ENCODE measurements at places on chromosomes 4 and X.

- DNase-seq: no peak
Measured at GRCh38 chr4:26715636-26716242, 131.9 kb downstream of the TBC1D19 start.

DNA sequence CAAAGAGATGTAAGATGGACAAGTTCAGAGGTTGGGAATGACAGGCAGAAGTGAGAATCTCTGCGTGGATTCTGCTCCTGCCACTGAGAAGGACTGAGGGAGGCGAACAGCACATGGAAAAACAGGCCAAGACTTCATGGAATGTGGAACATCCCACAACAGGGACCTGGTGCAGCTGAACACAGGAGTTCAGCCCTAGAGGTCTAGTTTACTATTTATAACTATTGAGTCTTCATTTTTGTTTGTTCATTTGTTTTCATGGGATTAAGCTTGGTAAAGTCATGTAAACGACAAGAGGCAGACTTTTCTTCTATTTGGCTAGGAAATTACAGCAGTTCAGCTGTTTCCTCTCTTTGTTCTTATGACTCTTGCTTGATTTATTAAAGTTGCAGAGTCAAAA, 234.5 kb downstream of the MAML3 start:
- no peak for DNase-seq

DNA sequence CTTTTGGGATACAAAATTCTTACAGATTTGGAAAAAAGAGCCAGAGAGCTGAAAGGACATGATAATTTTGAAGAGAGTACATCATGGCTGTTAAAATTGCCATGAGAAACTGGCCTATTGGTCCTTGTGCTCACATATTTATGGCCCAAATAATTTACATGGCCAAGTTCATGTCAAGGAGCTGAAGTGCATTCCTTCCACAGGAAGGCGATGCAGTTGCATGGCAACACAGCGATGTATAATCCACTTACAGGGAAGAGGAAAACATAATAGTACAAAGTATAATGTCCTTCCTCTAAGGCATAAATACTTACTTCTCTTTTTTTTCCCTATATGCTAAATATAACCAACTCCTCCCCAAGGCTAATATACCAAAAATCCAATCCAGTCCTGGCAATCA, 914.5 kb upstream of the AGA start:
- no peak for DNase-seq

DNA sequence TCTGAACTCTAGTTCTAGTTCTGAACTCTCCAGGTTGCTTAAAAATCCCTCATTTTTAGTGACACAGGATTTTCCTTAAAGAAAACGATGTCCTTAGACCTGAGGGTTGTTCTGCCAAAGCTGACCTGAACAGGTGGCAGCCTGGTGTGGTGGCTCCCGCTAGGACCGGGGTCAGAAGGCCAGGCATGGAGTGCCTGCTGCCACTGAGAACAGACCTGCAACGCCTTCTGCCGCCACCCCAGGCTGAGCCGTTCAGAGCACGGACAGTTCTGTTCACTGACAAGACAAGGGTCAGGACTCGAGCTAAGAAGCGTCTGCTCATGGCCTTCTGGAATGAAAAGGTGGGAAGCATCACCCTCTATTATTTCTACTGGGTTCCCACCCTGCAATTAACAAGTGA, 15.8 kb downstream of the DCTD start:
- no peak for DNase-seq

DNA sequence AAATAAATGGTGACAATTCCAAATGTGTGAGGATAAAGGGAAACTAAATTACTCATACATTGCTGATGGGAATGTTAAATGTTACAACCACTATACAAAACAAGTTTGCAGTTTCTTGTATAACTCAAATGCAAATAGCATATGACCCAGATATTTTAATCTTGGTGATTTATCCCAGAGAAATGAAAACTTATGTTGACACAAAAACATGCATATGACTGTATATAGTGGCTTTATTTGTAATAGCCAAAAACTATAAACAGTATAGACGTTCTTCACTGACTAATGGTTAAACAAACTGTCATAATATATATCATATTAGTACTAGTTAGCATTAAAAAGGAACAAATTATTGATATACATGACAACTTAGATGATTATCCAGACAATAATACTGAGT, 619.2 kb downstream of the PDHA2 start:
- no peak for DNase-seq

DNA sequence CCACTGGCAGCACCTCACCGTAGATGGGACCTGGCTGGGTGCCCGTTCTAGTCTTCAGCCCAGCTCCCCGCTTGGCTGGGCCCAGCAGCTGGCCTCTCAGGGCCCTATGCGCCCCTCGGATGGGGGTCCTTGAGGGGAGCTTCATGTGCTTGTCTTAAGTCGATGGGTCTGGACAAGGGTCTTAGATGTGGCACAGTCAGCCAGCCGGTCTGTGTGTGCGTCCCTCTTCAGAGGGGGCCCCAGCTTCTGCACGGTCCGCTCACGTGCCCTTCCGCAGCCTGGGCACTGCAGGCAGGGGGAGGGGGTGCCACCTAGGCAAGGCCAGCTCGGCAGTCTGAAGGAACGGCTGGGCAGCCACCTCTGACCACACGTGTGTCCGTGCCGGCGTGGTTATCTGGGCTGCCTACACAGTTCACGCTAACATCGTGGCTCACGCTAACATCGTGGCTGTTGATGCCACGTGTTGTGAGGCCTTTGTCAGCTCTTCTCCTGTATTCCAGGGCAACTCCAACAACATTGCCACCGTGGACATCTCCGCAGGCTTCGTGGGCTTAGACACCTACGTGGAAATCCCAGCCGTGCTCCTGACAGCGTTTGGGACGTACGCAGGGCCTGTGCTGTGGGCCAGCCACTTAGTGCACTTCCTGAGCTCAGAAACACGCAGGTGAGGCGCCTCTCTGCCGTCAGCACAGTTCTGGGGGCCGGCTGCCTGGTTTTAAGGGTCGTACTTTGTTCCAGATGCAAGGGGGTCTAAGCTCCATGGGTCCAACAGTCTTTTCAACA, 34.5 kb downstream of the PIGG start:
- DNase-seq: no peak

GRCh38 chrX:119226446-119226845, 9.6 kb upstream of the PGRMC1 start:
- DNase-seq: no peak

DNA sequence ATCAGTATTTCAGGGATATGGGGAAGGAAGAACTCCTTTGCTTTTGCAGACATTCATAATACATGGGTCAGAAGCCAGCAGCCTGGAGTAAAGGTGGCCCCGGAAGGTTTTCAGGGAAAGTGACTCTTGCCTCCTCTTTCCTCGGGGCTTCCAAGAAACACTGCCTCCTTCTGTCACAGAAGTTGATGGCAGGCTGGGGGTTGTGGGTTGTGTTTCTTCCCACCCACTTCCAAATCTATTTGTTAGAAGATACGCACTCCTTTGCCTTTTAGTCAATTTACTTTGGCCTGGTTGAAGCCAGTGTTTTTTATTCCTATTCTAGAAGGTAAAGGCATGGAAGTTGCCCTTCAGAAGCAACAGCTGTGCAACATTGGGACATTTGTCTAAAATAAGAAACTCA, 19.7 kb downstream of the KIT start:
- no peak for DNase-seq

- no peak for DNase-seq
Measured at GRCh38 chrX:96403446-96403845, 281.2 kb upstream of the DIAPH2 start.

GRCh38 chrX:9853307-9853706, 67.1 kb downstream of the SHROOM2 start:
- DNase-seq: no peak

DNA sequence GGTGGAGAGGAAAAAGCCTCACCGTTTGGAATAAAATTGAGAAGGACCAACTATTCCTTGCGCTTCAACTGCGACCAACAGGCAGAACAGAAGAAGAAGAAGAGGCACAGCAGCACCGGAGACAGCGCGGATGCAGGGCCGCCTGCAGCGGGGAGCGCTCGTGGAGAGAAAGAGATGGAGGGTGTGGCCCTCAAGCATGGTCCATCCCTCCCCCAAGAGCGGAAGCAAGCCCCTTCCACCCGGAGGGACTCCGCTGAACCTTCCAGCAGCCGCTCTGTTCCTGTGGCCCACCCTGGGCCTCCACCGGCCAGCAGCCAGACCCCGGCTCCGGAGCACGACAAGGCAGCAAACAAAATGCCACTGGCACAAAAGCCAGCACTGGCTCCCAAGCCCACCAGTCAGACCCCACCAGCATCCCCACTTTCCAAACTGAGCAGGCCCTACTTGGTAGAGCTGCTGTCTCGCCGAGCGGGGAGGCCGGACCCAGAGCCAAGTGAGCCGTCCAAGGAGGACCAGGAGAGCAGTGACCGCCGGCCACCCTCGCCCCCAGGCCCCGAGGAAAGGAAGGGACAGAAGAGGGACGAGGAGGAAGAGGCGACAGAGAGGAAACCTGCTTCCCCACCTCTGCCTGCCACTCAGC, 71.2 kb downstream of the AASDH start:
- no peak for DNase-seq

- DNase-seq: no peak
Measured at GRCh38 chr4:16705341-16705740, 193.1 kb downstream of the LDB2 start.
